ENCODE measurements at places on chromosomes 6 and 20.
A peak's percentile ranks its signal among the peaks of the same experiment; 100 is the strongest.

- DNase-seq = no peak
These were observed 149.8 kb downstream of the EYS start for GRCh38 chr6:65557224-65557623.

DNA sequence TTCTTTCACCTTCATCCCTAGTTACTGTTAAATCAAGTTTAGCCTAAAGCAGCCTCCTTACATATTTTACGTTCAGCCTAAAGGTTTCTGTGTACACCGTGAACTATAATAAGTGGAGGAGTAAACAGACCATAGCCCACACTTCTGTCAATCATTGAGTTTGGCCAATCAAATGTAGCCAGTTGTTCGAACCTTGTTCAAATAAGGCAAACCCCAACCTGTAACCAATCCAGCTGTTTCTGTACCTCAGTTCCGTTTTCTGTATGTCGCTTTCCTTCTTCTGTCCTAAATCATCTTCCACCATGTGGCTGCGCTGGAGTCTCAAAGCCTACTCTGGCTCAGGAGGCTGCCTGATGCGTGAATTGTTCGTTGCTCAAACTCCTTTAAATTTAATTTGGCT is 1.8 kb upstream of the FBXO30 start:
- DNase-seq = no peak

DNA sequence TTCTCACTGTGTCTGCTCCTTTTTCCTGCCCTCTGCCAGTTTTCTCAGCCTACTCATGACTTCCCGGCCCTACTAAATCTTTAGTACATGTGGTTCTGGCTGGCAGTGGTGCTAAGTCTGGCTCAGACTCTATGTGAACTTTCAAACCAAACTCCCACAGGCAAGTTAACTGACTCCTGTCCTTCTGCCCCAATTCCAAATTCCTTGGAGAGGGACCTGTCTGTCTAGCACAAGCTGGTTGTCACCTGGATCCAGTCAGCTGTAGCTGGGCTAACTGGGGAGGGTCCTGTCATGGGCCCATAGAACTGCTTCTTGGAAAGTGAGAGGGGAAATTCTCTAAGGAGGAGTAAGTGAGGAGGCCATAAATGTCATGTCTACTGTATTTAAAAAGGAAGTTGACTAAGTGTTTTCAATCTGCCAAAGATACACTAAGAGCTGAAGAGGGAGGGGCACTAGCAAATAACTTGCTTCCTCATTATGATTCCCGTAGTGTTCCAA is 240.1 kb downstream of the KCNQ5 start:
- DNase-seq = no peak

DNA sequence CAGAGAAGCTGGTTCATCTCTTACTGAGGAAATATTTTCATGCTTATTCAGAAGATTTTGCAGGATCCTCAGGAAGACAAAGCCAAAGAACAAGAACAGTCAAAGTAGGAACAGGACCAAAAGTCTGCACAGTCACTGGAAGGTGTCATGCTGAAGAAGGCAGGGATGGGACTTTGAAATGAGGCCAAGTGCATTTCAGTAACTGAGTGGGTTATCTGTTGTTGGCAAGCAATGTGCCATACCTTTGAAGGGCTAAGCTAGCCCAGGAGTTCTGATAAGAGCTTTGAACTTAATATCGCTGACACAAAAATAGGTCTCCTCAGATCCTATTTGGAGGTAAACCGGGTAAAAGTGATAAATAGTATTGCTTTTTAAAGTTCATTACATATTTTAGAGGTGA is 31.5 kb downstream of the SLC16A10 start:
- no peak for DNase-seq

- no peak for DNase-seq
These were observed 33.2 kb downstream of the ADA start for GRCh38 chr20:44618318-44618731.

- DNase-seq = no peak
These were observed 267.0 kb downstream of the TMEM242 start for GRCh38 chr6:157056275-157056674.

- DNase-seq = peak; percentile 69
These were observed 185 bp upstream of the TNFRSF6B start for GRCh38 chr20:63696306-63696627.

DNA sequence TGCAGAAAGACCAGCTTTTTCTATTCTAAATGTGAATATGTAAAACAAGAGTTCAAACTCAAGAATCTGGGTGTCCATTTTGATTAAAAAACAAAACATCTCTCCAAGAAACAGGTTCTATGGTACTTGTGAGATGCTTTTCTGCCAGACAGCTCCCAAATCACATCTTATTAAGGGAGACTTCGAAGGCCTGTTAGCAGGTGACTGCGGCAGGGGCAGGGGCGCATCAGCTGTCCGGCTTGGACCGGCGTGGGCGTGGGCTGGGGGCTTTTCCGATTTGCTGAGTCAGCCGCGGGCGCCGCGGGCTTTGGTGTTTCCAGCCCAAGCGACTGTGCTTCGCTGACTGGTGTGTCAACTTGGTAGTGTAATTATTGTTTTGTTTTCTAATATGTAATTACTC is 32.6 kb downstream of the TFAP2A start:
- DNase-seq = no peak

DNA sequence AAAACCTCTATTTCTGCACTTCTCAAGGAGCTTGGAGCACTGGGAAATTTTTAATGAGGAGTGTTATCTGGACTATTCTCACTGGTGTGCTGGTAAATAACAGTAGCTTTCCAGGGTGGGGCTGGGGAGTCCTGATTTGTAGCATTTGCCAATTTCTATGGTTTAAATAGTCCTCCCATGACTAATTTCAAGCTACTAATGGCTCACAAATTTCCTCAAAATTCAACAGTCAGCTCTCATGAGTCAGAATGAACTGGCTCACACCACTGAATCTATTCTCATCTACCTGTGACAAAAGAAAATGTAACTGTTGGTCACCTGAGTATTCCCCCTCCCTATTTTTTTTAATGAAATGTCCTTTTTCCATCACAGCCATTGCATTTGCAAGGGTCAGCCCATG is 449.6 kb downstream of the KIF16B start:
- DNase-seq = no peak

DNA sequence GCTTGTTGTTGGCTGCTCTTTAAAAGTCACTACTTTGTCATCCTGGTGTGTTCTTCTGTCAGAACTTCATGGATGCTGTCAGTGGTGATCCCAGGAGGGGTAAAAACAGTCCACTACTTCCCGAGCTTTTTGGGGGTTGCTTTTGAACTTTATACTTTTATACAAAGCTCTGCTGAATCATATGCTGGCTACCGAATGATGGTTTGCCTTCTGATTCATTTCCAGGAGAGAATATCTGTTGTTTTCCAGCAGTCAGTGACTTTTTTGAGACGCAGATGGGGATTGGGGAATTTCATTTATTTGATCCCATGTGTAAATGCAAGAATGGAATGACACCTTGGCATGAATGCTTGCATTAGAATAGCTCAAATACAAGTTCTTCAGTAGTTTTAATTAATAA is 32.7 kb upstream of the COL10A1 start:
- no peak for DNase-seq

DNA sequence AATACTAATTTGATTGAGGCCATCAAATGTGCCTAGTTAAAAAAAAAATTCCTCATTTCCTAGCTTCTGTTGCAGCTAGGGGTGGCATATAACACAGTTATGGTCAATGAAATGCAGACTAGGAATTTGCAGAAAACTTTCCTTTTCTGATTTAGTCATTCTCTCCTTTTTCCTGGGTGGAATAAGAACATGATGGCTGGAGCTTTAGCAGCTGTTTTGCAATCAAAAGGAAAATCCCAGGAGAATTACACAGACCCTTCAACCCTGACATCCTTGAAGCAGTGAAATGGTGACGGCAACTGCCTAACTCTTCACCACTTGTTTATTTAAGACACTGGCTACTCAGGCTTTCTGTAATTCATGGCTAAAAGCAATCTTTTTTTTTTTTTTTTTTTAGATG is 23.1 kb upstream of the RIMS4 start:
- DNase-seq = no peak

DNA sequence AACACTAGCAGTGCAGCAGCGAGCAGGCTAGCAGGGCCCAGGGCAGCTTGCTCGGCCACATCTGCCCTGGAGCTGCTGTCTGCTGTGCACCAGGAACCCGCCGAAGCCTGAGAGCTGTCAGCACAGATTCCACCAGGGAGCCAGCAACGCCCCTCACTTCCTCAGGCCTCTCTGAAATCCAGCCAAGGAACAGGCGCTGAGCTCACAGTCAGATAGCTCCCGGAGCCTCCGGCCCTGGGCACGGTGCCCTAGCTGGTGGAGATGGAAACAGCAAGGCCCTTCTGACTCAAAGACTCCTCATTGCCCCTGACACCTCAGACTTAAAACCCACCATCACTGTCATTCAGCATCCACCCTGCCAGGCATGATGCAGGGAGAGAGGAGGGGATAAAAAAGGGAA is 839.4 kb downstream of the MAFB start:
- DNase-seq = no peak

DNA sequence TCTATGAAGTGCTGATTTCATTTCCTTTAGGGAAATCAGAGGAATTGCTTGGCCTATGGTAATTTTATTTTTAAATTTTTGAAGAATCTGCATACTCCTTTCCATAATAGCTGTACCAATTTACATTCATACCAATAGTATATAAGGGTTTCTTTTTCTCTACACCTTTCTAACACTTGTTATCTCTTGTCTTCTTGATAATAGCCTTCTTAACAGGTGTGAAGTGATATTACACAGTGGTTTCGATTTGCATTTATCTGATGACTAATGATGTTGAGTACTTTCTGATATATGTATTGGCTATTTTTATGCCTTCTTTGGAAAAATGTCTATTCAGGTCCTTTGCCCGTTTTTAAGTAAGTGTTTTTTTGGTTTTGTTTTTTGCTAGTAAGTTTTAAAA is 40.8 kb downstream of the SMAP1 start:
- DNase-seq = no peak

GRCh38 chr6:34514112-34514511 is 42.0 kb downstream of the SPDEF start:
- no peak for DNase-seq

DNA sequence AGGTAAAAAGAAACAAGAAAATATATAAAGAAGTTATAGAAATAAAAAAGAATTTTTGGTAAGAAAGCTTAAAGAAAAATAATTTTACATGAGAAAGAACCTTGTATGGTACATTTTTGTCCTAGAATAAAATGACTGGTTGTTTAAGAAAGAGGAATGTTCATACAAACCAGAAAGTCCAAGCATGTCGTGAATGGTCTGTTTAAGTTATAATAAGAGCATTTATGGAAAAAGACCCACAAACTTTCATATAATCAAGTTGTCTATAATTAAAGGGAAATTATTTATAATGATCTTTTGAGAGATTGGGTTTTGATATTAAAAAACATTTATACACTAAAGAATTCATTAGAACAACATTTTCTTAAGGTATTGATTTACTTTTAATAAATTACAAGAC is 27.8 kb upstream of the FAM110A start:
- DNase-seq = no peak

- DNase-seq = no peak
These were observed 196.9 kb upstream of the ZNF184 start for GRCh38 chr6:27669624-27670301.

GRCh38 chr6:29426654-29427053 is 11.9 kb downstream of the OR12D1 start:
- no peak for DNase-seq

DNA sequence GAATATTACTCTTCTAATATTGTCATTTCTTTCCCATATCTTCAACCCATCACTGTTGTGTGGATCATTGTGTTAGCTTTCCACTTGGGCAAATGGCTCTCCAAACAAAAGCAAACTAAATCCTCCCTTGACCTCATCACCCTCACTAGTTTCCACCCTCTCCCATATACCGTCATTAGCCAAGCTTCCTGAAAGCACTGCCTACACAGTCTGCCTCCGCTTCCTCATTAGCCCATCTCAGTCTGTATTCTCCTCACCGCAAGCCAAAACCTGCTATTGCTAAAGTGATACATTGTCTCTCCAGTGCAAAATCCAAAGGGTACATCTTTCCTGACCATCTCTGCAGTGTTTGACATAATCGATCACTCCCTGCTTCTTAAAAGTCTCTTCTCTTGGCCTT is 212.6 kb downstream of the CLIC5 start:
- no peak for DNase-seq

GRCh38 chr6:90329386-90330077 is 32.9 kb upstream of the BACH2 start:
- no peak for DNase-seq

DNA sequence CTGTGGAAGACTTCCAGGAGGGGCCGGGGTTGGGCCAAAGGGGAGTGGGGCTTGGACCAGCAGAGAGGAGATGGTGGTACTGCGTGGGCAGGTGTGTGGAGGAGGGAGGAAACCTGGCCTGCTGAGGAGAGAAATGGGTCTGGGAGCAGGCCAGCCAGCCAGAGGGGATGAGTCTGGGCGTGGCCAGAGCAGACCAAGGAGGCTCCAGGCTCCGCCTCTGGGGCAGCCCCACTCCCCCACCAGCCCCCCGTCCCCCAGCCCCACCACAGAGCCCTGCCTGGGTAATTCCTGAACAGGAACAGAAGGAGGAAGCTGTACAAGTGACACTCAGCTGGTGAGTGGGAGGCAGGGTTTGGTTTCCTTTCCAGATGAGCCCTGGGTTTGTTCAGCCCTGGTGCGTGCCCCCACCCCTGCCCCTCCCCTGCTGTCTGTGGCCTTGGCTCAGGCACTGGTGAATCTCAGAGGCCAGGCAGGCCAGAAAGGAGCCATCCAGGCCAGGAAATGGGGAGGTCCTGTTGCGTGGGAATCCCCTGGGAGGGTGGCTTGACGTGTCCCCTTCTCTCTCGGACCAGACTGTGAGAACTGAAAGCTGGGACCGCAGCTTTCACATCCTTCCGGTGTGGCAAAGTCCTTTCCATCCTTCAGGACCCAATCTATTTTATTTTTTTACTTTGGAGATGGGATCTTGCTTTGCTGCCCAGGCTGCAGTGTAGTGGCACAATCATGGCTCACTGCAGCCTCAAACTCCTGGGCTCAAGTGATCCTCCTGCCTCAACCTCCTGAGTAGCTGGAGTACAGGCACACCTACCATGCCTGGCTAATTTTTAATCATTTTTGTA is 9.4 kb upstream of the SRC start:
- DNase-seq = no peak

DNA sequence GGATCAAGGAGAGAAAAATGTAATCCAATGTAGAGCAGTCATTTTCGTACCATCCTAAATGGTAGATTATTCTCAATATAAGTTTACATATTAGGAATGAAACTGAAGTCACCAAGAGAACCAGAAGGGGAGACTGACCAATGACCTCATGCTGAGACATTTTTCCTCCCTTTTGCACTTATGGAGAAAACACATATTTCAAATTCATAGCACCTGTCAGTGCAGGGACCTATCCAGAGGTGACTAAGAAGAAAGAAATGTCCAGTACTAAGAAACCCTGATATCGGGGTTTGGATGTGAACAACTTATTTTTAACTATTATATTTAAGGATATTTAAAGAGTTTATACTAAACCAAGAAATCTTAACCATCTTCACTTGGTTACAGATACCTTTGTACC is 16.6 kb upstream of the LYRM2 start:
- no peak for DNase-seq

- no peak for DNase-seq
These were observed 551.6 kb upstream of the JARID2 start for GRCh38 chr6:14694308-14694707.

Measured in H1 (cell line).